ENCODE measurements at places on chromosomes 5 and 9. TPM values are rescaled to one million over a fixed set of nuclear protein-coding genes. Genes with fewer than 3 reads are reported as not detected.

The DPM2 gene
- 14.1 TPM for total RNA-seq

DNA sequence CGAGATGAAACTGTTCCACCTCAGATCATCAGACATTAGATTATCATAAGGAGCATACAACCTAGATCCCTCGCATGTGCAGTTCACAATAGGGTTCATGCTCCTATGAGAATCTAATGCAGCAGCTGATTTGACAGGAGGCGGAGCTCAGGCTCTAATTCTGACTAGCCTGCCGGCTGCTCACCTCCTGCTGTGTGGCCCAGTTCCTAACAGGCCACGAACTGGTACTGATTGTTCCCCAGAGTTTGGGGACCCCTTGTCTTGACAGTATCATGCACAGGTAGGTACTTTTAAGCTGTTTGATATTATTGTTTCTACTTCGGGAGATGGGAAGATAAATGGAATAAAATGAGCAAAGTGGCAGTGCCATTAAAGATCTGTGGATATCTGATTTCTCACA is 66.9 kb downstream of the ZCCHC7 start:
- DNase-seq = no peak

The CDH6 gene
- total RNA-seq = 7.0 TPM

DNA sequence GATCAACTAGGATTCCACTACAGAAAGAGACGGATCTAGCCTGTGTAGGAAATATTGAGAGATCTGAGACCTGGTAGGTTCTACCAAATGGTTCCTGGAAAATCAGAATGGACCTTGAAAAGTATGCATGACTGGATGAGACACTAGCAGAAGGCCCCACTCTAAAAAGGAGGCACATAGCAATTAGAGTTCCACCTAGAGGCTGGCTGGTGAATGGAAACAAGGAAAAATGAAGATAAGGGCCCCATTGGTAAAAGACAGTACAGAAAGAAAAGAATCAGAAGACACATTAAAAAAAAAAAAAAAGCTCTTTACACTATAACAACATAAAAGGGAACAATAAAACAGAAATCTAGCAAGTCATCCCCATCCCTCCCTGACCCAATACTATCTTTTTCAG is 518.5 kb downstream of the NR2F1-AS1 start:
- DNase-seq = no peak

DNA sequence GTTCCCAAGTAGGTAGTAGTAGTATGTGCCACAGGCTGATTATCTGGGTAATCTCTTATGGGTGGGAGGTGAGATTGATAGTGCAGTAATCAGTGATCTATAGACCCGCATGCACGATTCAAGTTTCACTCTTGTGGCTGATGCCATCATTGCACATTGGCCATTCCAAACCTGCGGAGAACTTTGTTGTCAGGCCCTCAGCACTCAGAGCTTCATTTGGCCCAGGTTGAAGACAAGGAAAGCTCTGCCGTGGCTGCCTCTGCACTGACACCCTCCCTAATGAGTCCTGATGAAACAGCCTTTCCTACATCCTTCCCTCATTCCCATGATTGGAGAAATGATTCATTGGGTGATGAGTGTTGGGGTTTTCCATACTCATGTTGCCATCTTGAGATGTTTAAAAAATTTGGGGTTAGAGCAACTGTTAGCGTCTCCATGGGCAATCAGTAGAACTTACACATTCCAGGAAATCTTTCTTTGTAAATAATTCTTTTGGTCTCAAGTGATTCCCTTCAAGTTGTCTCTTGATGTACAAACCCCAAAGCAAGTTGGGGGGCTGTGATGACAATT is 22.9 kb downstream of the PROP1 start:
- DNase-seq = no peak

GRCh38 chr9:14529629-14530028 is 163.6 kb downstream of the ZDHHC21 start:
- DNase-seq = no peak

DNA sequence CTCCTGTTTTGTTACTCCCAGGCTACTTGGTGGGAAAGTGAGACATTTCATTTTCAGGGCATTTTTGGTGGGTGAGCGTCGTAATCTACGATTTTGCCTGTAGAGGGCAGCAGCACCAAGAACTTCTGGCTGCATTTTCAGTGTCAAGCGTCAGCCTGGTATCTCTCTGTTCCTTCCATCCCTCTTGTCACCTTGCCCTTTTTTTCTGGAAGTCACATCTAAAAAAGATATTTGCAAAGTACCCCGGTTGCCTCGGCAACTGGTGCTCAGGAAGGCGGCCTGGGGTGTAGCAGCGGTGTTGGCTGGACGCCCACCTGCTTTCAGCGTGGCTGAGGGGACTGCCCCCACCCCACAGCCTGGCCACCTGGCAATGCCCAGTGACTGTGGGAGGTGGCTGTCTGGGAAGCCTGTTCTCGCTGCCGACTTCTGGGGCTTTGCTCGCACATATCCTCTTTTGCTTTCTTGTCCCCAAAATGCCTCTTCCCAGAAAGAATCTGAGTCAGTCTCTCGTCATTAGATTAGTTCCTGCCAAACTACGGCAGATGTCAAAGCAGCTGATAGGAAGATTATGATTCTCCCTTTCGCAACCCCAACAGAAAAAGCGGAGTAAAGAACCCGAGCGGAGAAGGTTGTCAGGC is 84.5 kb downstream of the ACER2 start:
- DNase-seq = no peak

GRCh38 chr5:66661149-66661548 is 65.0 kb downstream of the MAST4 start:
- no peak for DNase-seq

DNA sequence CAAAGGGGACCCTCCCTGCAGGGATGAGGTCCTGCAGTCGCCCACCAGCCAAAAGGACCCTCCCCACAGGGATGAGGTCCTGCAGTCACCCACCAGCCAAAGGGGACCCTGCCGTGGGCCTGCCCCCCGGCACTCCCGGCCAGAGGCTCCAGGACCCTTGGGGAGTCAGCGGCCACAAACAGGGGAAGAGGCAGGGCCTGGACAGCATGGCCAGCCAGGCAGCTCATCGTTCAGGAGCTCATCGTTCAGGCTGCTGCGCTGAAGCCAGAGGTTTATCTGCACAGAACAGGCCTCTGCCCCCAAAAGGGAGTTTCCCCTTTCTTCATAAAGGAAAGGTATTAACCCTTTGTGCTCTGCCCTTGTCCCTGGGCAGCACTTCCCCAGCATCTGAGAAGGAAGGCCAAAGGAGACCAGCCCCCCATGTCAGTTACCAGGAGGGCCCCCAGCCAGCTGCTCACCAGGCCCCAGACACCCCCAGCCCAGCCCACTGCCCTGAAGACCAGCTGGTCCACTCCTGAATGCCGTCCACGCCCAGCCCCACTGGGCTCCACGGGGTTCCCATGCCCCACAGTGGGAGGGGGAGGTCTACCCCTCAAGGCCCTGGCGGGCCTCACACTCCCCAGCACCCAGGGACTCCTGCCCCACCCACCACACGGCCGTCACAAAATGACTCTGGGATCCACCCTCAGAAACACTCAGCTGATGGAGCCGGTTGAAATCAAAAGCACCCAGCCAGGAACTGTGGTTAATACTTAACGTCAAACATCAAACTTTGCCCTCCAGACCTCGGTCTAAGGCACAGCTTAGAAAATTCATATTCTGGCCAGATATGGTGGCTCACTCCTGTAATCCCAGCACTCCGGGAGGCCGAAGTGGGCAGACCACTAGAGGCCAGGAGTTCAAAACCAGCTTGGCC is 6.3 kb downstream of the SLC12A7 start:
- no peak for DNase-seq

- no peak for DNase-seq
Measured at GRCh38 chr9:37302277-37302676, 120.2 kb upstream of the GRHPR start.

- DNase-seq = no peak
Measured at GRCh38 chr9:99107421-99107820, 2.5 kb downstream of the TGFBR1 start.

- DNase-seq = no peak
Measured at GRCh38 chr9:2722715-2723114, 5.4 kb downstream of the KCNV2 start.

GRCh38 chr5:125375143-125375542 is 628.7 kb upstream of the ZNF608 start:
- no peak for DNase-seq

- no peak for DNase-seq
Measured at GRCh38 chr9:76717176-76717575, 47.1 kb upstream of the PCA3 start.

GRCh38 chr5:140165101-140165922 is 9.7 kb upstream of the CYSTM1 start:
- no peak for DNase-seq

DNA sequence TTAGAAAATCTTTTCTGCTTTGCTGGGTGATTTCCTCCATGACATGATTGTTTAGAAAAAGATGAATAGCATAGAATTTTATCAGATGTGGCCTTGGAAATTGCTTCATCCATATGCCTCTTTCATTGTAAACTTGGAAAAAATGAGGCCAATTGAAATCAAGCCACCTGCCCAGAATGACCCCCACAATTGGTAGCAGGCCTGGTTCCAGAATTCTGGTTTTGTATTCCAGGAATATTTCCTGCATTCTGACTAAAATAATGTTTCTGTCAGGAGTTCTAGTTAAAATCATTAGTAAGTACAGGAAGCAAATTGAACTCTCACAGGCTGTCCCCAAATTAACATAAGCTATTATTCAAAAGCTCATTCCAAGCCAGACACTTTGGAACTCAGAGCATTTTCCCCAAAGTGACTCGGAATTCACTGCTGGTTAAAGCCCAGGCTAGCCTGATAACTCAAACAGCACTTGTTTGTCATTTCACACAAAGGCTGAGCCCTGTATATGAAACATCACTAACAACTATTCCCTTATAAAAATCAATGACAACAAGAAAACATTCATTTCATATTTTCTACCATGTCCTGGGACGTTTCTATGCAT is 75.1 kb upstream of the ADCY2 start:
- DNase-seq = no peak
